ENCODE measurements at places on chromosomes 3 and 15.
A peak's percentile ranks its signal among the peaks of the same experiment; 100 is the strongest.

GRCh38 chr3:183878071-183878470, 6.6 kb downstream of the PARL start:
- DNase-seq: peak; percentile 97

GRCh38 chr3:114834175-114834940, 312.7 kb downstream of the ZBTB20 start:
- no peak for DNase-seq

GRCh38 chr3:146187334-146187950, 26.5 kb upstream of the PLOD2 start:
- peak; percentile 27 for DNase-seq

DNA sequence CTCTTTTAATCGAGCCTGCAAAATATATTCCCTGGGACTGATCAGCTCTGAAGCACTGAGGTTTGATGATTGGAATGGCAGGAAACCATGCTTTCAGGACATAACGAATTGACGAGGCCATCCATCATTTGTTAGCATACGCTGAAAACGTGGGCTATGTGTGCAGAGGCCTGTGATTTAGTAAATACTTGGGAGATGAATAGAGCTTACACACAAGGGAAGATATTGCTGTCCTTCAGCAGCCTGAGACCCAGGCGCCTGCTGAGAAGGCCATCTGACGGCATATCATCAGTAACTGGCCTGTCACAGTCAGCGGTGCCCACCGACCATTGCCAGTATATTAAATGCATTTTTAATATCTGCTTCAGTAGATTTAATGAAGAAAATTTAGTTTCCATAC, 16.2 kb downstream of the CDIN1 start:
- DNase-seq: no peak

GRCh38 chr3:141905129-141905528, 28.7 kb downstream of the ATP1B3 start:
- DNase-seq: no peak

- peak; percentile 84 for DNase-seq
These were observed 16.2 kb upstream of the VILL start for GRCh38 chr3:37974121-37975083.

DNA sequence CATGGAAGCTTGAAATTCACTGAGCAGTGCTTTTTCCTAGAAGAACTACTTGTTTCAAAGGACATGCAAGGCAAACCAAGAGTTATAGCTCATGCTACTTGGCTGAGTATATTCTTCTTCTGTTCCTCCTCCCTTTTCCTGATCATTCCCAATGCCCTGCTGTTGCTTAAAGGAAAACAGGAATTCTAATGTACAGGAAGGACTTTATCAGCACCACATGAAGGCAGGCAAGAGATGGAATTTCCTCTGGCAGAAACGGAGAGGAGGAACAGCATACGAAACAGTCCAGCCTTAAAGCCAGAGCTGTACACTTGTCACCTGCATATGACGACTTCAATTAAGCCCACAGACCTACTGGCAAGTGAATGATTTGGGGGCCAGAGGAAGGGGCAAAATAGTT, 15.7 kb downstream of the MEIS2 start:
- no peak for DNase-seq

DNA sequence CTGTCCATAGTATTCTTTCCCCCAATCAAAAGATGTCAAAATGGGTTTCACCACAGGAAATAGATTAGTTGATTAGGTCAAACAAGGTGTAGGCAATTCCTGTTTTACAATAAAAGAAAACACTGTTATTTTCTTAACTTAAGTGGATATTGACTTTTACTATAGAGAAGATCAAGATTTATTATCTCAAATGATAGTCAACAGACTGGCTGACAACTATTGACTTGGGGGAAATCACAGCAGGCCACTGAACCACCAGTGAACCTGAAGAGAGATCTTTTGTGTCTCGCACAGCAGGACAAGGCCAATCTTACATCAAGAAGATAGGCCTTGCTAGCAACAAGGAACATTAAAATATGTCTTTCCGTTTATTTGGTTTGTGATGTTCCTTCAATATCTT, 1187.6 kb downstream of the SI start:
- no peak for DNase-seq

DNA sequence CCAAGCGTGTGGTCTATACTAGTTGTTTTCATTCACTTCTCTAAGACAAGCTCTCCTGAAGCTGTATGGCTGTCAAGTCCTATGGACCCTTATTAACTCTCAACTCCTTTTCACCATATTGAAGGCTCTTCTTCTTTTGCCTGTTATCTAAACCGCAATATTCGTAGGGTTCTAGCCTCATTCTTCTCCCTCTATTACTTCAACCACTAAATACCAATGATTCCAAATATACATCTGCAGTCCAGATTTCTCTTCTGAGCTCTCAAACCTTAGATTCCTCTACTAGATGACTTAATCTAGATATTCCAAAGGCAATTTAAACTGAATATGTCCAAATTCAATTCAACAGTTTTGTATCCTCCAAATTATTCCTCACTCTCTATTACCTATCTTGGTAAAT, 24.6 kb downstream of the AQR start:
- DNase-seq: no peak

DNA sequence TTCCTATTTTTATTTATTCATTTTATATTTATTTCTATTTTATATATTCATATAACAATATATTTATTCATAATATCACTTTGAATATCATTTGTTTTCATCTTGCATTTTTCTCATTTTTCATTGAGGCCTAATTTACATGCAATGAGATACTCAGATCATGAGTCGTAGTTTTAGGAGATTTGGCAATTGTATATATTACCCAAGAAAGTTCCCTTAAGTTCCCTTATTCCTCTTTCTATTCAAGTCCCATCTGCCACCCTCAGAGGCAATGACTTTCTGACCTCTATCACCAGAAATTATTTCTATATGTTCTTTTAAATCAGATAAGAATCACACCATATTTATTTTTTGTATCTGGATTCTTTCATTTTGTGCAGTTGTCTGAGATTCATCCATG, 329.1 kb upstream of the TPRG1 start:
- DNase-seq: peak; percentile 7

DNA sequence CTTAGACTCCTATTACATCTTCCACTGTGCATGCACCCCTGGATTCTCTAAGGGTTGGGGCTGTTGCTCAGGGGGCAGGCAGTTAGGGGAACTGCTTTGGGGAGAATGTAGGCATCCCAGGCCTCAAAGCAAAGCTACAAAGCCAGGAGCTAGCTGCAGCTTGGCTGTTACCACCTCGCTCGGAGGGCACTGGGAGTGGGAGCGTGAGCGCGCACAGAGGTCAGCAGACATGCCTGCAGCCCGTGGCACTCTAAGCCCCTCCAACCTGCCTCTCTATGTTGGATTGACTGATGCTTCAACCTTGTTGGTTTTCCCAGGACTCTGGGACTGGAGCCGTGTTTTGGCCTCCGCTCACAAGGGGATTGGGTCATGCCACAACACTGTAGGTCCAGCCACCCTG, 69.8 kb downstream of the CPN2 start:
- DNase-seq: no peak

GRCh38 chr3:96331341-96331740, 483.1 kb upstream of the EPHA6 start:
- DNase-seq: peak; percentile 1

- DNase-seq: no peak
These were observed 93.0 kb downstream of the BDH1 start for GRCh38 chr3:197462808-197463207.

DNA sequence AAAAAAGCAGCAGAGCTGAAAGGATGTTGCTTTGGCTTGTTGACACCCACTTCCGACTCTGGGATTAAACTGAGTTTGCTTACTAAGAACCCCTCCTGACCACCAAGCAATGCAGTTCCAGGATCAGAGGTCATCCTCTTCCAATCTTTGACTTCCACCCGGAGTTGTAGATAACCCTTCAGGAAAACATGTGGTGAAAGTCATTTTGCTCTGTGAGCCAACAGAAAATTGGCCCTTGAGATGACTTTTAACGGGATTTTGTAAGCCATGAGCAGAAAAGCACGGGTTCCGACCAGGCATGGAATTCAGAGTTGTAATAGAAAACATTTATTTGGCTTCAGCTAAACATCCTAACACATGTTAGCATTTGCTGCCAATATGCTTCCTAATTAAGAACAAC, 171.6 kb upstream of the NR2F2 start:
- DNase-seq: no peak
